ENCODE measurements at places on chromosomes 5 and 9. TPM values are rescaled to one million over a fixed set of nuclear protein-coding genes. Genes with fewer than 3 reads are reported as not detected.

- peak; percentile 96 for DNase-seq
Measured at GRCh38 chr9:21831841-21832509, 29.5 kb downstream of the MTAP start.

GRCh38 chr9:21357479-21358460 is 7.1 kb upstream of the IFNA6 start:
- no peak for DNase-seq

- no peak for DNase-seq
Measured at GRCh38 chr5:38885208-38885607, 39.4 kb downstream of the OSMR start.

- DNase-seq: no peak
Measured at GRCh38 chr9:120524863-120525262, 55.1 kb downstream of the CDK5RAP2 start.

DNA sequence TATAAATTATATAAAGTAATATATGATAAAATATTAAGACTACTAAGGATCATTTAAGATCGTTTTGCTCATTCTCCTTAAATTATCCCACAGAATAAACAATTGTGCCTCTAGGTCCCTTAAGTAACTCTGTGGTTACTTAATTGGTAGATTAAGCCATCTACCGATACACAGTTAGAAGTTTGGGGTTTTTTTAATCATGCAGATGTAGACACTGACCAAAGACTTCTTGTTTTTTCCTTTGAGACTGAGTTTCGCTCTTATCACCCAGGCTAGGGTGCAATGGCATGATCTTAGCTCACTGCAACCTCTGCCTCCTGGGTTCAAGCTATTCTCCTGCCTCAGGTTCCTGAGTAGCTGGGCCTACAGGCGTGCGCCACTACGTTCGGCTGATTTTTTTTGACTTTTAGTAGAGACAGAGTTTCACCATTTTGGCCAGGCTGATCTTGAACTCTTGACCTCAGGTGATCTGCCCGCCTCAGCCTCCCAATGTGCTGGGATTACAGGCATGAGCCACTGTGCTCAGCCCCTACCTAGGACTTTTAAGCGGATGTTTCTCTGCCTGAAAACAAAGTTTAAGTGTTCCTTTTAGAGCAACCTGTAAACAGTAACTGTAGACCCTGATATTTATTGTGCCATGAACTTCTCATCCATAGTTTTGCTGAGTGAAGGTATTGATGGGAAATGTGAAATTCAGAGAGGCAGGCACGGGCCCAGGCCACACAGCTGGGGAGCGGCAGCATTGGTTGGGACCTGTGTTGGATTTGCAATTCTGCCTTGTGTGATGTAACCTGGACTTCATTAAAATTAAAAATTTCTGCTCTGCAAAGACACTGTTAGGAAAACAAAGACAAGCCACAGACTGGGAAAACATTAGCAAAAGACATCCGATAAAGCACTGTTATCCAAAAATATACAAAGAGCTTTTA is 11.6 kb downstream of the CEL start:
- no peak for DNase-seq

GRCh38 chr5:151483176-151483575 is 35.8 kb downstream of the SLC36A1 start:
- DNase-seq: no peak

GRCh38 chr9:16552252-16552651 is 318.2 kb downstream of the BNC2 start:
- DNase-seq: no peak

ARHGEF28 gene
- polyA plus RNA-seq: 7.5 TPM

C1QTNF3 gene
- polyA plus RNA-seq: 0.29 TPM

- peak; percentile 21 for DNase-seq
Measured at GRCh38 chr5:82885627-82886389, 191.4 kb downstream of the TMEM167A start.

GRCh38 chr5:15669826-15670225 is 169.8 kb downstream of the FBXL7 start:
- DNase-seq: no peak

GRCh38 chr5:37859805-37860204 is 20.0 kb upstream of the GDNF start:
- no peak for DNase-seq

- no peak for DNase-seq
Measured at GRCh38 chr5:40034441-40034840, 609.7 kb upstream of the DAB2 start.

DNA sequence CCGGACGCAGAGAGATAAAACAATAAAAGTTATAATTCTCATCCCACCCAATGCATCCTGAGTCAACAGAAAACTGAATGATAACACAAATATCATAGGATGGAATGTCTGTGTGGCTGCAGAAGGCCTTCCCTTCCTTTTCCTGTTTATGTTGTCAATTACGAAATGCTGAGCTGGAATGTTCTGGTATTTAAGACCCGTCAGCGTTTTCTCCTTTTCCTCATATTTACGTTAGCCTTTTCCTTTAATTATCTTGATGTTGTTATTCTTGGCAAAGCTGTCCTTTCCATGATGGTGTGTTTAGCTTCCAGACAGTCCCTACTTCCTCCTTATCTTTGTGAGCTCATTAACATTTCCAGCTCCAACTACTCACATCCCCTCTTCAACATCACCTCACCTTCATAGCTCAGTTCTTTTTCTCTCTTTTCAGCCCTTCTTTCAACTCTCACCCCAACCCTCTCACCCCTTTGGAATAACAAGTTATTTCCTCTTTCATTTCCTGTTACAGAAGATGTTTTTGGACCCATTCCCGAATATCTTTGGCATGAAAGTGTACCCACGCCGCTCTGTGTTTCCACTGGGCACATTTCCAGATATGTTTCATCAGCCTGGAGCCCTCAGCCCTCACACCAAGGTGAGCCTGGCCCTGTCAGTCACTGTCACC is 221.6 kb downstream of the NR2F1-AS1 start:
- DNase-seq: peak; percentile 66

- no peak for DNase-seq
Measured at GRCh38 chr9:94745806-94746540, 19.5 kb downstream of the AOPEP start.

SPINK6 gene
- 5.3 TPM for polyA plus RNA-seq

DNA sequence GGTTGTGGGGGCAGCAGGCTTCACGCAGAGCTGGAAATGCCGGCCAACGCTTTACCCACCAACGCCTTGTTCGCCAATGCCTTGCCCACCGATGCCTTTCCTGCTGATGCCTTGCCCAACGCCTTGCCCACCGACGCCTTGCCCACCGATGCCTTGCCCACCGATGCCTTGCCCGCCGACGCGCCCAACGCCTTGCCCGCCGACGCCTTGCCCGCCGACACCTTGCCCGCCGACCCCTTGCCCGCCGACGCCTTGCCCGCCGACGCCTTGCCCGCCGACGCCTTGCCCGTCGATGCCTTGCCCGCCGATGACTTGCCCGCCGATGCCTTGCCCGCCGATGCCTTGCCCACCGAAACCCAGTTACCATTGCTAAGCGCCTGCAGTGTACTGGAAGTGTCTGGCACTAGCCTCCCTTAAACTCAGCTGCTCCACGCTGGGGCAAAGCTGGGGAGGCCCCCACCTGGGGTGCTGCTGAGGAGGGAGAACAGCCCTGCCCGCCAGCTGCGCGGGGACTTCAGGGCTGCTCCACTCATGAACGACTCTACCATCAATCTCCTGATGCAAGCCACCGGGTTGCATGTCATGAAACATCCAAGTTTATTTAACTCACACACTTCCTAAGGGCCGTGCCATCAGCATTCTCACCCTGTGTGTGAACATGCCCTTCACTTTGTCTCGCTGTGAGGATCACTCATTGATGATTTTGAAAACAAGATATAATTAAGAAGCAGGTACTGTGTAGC is 1.8 kb downstream of the SLC6A18 start:
- no peak for DNase-seq

IL13 gene
- not detected for polyA plus RNA-seq

SMIM32 gene
- not detected for polyA plus RNA-seq

DNA sequence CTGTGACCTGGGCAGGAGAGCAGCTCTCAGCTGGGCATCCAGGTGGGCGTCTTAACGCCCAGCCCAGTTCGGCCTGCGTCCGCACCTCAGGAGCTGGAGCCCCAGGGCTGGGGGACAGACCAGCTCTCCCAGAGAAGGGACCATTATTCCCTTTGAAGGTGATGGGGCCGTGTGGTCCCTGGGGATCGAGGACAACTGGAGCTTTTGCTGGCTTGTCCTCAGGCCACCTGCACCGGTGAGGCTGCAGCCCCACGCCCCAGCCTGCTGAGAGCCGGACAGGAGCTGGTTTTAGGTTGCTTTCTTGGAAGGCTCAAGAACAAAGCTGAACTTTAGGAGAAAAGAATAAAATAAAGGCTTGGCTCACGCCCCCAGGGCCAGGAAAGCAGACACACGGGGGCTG is 40.9 kb downstream of the NACC2 start:
- no peak for DNase-seq

DNA sequence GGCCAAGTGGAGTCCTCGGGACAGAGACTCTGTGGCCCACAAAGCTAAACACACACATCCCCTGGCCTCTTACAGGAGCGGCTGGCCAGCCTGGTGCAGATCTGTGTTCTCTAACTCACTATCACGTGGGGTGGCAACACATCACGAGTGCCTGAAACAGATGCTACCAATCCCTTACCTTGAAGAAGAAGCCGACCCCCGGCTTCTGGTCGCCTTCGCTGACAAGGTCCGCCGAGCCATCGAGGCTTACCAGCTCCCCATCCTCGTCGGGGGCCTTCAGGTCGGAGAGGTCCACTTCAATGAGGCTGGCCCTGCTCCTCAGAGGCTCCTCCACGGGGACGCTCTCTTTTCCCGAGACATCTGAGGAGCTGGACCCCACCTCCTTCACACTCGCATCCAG is 86.7 kb downstream of the CAMSAP1 start:
- no peak for DNase-seq

DNA sequence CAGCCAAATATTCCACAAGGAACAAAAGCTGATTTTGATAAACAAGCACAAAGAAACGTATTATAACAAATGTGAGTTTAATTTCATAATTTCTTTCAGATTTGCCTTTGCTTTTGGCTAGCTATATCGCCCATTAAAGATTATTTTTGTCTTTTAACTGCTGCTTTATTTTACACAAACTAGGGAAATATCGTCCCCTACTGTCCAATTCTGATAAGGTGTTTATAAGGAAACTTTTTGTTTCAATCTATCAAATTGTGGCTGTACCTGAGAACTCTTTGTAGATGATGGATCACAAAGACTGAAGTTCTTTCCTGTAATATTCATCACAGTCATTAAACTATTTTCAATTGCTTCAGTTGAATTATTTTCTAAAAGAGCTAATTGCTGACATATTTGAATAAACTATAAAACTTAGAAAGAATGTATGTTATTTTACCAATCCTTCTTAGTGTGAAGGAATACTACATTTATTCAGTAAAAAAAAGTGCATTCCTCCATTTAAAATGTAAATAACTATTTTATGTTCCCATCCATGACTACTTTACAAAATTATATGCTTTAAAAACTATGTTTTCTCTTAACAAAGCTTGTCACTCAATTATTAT is 431.3 kb upstream of the ITGA1 start:
- no peak for DNase-seq

F2RL1 gene
- polyA plus RNA-seq: 65.6 TPM

- DNase-seq: no peak
Measured at GRCh38 chr5:152855441-152855840, 450.4 kb upstream of the NMUR2 start.

Data from mammary epithelial cell (primary cell).